Mammary epithelial cell (primary cell): ENCODE measurements at places on chromosomes 1 and 21. TPM values are rescaled to one million over a fixed set of nuclear protein-coding genes. Genes with fewer than 3 reads are reported as not detected.

Gene PLA2G2A
- not detected in 2 replicates for total RNA-seq

Gene HUNK
- total RNA-seq = not detected in 2 replicates

Gene C1orf174
- total RNA-seq = 30.8 TPM

Gene KCNN3
- not detected for total RNA-seq

Gene ADAMTS1
- total RNA-seq = 339 TPM

Gene SH2D1B
- not detected in 2 replicates for total RNA-seq
